ENCODE measurements at places on chromosomes 2 and 18.

GRCh38 chr2:191629001-191629453 lies 48.9 kb upstream of the NABP1 start:
- no peak for DNase-seq

DNA sequence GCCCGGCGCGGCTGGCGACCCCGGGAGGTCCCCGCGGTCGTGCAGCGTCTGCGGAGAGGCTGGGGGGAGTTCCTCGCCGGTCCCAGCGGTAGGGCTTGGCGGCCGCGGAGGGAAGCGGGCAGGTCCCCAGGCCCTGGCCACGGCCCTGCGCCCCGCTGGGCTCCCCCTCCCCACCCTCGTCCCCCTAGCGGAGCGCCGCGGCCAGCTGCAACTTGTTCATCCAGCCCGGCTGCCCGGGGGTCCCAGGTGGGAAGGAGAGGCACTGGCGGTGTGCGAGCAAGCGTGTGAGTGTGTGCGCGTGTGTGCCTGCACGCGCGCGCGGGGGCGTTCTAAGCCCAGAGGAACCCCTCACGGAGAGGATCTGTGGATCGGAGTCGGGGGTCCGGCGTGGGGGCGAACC lies 1.3 kb downstream of the PTPRM start:
- DNase-seq: no peak

DNA sequence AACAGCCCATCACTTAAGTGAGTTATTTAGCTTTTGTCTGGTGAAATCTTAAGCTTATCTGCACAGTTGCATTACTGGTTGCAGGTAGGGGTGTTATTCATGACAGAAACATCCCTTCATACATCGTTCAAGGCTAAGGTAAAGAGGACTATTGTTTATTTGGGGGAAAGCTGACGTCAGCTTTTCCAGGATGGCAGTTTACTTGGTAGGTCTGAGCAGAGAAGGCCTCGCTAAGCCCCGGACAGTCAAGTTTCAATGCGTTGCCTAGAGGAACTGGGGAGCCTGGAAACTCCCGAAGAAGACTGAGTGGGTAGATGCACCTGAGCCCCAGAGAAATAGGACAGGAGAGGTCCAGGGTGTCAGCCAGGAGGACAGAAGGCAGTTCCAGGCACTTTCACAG lies 2.2 kb downstream of the RNU4ATAC start:
- no peak for DNase-seq

GRCh38 chr2:186540941-186541340 lies 48.9 kb upstream of the ITGAV start:
- no peak for DNase-seq

DNA sequence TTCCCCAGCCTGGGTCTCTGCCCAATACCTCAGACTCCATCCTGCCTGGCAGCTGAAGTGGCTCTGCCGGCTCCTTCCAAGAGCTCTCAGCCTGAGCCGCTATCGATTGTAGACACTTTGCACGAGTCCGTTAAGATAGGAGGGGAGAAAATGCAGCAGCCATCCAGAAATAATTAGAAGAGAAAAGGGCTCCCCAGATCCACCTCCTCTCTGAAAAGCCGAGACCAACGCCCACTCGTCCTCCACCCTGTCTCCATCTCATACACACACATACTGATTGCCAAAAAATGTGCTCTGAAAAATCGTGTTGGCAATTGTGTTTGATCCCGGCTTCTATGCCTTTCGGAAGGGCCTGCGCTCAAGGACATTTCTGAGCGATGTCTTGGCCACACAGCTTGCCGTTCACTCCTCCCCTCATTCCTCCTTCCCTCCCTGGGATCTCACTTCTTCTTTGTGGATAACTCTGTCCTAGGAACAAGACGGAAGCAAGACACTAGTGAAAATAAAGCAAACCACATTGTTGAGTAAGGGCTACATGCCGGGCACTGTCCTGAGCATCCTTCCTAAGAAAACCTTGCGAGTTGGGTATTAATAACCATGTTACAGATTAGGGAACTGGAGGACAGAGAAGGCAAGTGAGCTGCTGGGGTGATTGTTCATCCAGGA lies 372.8 kb upstream of the MYT1L start:
- no peak for DNase-seq

GRCh38 chr2:150156415-150156814 lies 331.1 kb downstream of the RND3 start:
- DNase-seq: no peak

DNA sequence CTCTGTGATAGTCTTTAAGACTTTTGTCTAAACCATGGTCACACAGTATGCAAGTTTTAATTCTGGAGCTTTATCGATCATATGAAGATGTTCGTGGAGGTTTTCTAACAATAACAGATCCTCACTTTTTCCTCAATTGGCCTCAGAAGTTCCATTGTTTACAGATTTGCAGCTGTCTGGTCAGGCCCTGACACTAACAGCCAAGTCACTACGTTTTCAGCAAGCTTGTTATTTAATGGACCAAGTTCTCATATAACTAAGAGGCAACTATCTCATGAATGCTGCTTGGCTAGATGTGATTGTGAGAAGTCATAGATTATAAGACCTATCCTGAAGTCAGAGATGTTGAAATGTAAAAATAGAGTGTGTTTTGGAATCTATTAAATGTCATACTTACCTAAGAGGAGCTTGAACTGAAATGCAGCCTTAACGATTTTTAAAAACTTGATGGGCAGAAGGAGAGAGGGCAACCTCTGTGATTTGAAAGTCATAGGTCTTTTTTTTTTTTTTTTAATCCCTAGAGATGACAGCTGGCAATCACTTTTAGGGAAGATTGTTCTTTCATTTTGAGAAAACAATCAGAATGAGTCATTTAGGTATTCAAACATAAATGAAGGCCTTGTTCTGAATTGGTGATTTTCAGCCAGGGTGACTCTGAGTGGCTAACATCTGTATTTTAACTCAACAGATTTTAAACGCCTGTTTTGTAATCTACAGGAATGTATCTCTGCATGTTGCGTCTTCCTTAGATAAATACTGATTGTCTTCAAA lies 48.4 kb upstream of the NEMP2 start:
- DNase-seq: no peak

DNA sequence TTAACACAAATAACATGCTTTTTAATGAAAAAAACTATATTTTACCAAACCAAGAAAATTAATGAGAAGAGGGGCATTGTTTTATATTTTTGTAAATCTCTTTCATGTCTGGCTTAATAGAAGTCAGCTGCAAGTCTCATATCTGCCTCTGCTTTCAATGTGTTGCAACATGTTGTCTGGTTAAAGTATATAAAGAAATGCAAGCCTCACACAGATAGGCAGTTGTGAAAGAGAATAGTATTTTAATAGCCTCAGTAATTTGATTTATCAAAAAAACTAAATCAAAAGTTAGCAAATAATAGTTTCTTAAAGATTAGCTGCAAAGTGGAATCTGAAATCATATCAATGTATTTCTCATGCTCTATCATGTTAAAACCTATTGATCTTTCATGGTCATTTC lies 52.9 kb upstream of the NCOA1 start:
- DNase-seq: no peak

DNA sequence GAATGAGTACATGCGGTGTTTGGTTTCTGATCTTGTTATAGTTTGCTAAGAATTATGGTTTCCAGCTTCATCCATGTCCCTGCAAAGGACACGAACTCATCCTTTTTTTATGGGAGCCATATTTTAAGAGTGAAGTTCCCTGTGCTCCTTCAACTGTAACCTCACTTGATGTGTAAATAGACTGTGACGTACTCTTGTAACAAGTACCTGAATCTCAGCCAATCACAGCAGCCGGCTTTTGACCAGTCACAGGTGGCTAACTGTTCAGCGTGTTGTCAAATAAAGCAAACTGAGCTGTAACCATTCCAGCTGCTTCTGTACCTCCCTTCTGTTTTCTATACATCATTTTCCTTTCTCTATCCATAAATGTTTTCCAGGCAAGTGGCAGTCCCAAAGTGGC lies 774.3 kb upstream of the HS6ST1 start:
- DNase-seq: peak; percentile 39

- no peak for DNase-seq
Measured at GRCh38 chr2:160956243-160956802, 203.9 kb upstream of the TANK start.

- no peak for DNase-seq
Measured at GRCh38 chr2:28163627-28164279, 228.9 kb upstream of the FOSL2 start.

- no peak for DNase-seq
Measured at GRCh38 chr2:60926741-60927552, 45.6 kb downstream of the REL start.

GRCh38 chr2:8174641-8175257 lies 507.1 kb upstream of the ID2 start:
- DNase-seq: no peak

GRCh38 chr2:124309563-124310138 lies 284.6 kb downstream of the CNTNAP5 start:
- DNase-seq: no peak

- DNase-seq: no peak
Measured at GRCh38 chr18:75086494-75087034, 122.4 kb downstream of the PTGR3 start.

- no peak for DNase-seq
Measured at GRCh38 chr2:203071148-203071547, 56.5 kb downstream of the NBEAL1 start.

DNA sequence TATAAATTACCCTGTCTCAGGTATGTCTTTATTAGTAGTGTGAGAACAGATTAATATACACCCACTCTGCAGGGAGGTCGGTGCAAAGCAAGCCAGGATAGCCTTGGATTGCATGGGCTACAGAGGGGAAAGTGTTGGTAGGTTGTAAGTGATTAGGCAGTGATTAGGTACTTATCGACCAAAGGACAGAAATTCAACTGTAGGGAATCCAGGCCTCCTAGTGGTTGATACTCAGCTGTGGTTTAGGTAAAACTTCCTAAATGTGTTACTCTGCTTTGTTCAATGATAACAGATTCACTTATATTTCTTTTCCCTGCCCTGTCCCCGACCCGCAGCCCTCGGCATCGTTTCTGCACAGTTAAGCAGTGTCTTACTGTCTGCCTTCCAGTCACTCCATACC lies 444.0 kb downstream of the FIGN start:
- DNase-seq: no peak

- DNase-seq: no peak
Measured at GRCh38 chr2:232327105-232328031, 51.2 kb upstream of the ALPP start.

GRCh38 chr2:10332402-10333246 lies 29.9 kb downstream of the HPCAL1 start:
- DNase-seq: no peak

DNA sequence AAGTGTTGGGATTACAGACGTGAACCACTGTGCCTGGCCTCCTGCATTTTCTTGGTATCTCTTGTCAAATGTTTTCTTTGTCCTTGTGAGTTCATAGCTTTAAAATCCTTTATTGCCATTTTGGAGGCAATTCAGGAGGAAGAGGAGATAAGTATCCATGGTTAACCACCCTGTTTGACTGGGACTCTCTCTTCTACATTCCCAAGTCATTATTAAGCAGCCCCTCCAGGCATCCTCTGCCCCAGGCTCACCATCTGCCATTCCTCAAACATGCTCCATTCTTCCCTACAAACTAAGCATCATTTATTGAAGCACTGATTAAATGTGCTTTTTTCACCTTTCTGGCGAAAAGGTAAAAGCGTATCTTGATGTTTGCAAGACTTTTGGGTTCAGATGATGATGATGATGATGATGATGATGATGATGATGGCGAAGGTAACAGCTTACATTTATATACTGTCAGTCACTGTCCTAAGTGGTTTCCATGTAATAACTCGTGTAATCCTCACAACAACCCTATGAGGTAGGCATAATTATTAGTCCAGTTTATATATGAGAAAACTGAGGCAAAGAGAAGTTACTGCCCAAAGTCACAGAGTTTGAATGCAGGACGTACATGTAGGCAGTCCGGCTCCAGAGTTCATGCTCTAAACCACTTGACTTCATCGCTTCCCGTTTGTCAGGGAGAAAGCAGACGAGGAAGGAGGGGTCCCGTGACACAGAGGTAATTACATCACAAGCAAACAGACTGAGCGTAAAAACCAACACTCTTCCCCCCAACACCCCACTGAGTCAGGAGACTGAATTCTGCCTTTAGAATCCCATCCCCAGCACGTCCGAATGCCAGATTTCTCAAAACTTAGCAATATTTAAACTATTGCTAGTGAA lies 69.7 kb upstream of the ACKR3 start:
- DNase-seq: no peak

GRCh38 chr18:9001209-9001608 lies 101.3 kb upstream of the NDUFV2 start:
- DNase-seq: no peak

GRCh38 chr2:112685271-112685884 lies 35.4 kb upstream of the NT5DC4 start:
- DNase-seq: no peak

- no peak for DNase-seq
Measured at GRCh38 chr2:175585496-175585895, 404.0 kb upstream of the ATP5MC3 start.

GRCh38 chr2:101012054-101012705 lies 10.1 kb downstream of the RPL31 start:
- no peak for DNase-seq

DNA sequence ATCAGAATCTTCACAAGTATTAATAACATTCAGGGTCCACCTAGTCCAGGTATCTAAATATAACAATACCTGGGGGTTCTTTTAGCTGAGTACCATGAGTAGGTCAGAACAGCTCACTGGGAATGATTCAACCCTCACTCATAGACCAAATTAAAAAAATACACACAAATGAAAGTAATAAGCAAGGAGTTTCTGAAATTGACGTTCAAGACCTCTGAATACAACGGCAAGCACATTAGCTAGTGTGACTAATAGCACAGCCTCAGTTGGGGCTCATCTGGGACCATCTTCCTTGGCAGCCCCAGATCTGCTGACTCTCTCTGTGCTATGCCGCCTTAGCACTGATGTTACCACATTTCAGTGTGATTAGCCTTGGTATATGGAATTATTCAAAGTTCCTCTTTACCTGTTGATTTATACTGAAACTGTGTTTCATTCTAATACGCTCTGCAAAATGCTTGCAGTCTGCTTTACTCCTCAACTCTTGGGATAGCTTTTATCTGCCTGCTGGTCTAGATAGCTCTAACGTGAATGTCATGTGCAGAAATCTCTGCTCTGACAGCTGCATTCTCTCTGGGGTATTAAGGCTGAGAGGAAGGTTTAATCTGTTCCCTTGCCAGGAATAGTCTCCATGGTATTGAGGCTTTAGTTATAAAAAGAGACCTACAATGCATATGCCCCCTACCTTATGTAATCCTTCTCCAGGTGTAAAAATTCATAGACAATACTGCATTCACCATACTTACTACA lies 153.3 kb downstream of the METTL4 start:
- no peak for DNase-seq

DNA sequence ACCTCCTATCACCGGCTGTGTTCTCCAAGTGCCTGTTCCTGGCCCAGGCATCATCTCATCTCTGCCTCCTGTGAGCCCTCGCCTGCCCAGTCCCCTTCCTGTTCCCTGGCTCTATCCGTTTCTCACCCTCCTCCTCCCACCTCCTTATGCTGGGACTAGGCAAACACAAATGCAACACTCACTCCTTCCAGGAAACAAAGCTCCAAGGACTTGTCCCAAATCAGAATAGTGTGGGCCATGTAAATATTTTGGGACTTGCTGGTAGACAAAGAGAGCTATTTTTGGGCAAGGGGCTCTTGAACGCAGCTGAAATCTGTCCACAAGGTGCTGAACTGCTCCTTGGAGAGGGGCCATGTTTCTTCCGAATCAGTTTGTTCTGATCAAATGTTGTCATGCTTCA lies 25.3 kb downstream of the MBP start:
- no peak for DNase-seq
